Stimulated activated CD4-positive, alpha-beta T cell treated with anti-CD3 and anti-CD28 coated beads, Interleukin-1b, Interleukin-23, amount 100 ng/mL, for 1 hour (primary cell): ENCODE measurements at places on chromosomes 7 and 10.

DNA sequence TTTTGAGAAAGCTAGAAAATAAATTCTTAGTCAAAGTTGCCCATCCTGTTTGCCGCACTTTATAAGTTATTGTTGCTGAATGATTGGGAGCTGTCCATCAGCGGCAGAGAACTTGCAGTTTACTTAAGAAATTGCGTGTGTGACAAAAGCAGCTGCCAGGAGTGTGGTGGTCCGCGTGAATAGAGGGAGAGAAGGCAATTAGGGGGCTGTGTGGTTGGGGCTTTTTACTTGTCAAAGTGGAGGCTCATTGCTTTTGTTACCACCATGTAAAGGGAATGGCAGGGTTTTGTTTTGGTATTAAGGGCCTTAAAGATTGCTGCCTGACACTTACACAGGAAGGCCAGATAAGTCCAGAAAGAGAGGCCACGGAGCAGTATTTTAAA is 177.8 kb downstream of the TCF7L2 start:
- DNase-seq = no peak

- DNase-seq = no peak
Observed at GRCh38 chr10:22854935-22855421, 72.9 kb upstream of the ARMC3 start.

DNA sequence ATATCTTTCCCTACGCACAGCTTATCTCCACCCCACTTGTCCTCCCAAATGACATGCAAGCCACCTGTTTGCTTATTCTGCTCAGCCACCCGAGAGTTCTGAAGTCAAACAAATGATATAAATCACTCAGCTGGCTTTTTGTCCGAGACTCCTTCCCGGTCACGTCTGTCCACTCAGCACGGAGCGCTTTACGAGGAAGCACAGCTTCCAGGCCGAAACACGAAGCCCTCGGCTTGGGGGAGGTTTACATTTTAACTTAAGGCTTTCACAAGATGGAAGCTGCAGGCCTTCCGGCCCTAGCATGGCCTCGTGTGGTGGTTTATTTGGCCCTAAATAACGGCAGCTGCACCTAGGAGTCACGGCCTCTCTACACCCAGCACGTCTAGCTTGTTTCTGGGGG is 60.1 kb upstream of the GNA12 start:
- no peak for DNase-seq

DNA sequence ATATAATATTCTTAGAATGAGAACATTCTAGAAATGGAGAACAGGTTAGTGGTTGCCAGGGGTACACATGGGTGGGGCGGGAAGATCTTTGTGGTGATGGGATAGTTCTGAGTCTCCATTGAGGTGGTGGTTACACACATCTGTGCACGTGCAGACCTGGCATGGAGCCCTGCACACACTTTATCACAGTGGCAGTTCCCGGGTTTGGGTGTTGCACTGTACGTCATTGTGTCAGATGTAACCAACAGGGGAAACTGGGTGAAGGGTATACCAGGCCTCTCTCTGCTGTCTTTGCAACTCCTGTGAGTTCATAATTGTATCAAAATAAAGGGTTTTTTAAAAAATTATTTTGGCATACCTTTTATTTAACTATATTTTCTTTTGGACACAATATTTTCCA is 51.1 kb downstream of the LMTK2 start:
- no peak for DNase-seq

DNA sequence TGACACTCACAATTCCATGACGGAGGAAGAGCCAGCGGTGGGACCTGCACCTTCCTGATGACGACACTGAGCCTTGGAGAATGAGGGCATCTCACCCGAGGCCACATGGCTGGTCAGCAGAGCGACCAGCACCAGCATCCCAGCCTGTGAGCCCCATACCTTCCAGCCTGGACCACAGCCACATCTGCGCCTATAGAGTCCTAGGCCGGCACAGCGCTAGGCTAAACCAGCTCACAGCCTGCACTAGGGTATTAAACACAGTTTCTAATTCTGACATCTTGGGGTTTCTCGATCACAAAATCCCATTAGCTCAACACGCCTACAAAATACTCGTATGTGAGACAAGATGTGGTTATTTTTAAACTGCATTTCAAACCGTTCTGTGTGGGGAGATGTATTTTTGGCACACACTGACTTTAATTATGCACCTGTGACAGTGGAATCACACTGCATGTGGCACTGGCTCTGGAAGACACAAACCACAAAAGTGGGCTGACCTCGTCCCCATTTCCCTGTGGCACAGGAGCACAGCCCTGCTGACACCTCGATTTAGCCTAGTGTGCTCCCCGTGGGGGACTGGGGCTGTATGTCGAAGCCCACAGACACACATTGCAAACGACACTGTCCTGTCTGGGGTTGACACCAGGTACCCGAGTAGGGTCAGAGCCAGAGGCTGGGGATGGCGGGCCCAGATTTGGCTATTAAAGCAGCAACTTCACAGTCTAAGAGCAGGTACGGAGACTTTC is 32.5 kb downstream of the CPXM2 start:
- no peak for DNase-seq
